ENCODE measurements at places on chromosomes 2 and 18.
A peak's percentile ranks its signal among the peaks of the same experiment; 100 is the strongest.

DNA sequence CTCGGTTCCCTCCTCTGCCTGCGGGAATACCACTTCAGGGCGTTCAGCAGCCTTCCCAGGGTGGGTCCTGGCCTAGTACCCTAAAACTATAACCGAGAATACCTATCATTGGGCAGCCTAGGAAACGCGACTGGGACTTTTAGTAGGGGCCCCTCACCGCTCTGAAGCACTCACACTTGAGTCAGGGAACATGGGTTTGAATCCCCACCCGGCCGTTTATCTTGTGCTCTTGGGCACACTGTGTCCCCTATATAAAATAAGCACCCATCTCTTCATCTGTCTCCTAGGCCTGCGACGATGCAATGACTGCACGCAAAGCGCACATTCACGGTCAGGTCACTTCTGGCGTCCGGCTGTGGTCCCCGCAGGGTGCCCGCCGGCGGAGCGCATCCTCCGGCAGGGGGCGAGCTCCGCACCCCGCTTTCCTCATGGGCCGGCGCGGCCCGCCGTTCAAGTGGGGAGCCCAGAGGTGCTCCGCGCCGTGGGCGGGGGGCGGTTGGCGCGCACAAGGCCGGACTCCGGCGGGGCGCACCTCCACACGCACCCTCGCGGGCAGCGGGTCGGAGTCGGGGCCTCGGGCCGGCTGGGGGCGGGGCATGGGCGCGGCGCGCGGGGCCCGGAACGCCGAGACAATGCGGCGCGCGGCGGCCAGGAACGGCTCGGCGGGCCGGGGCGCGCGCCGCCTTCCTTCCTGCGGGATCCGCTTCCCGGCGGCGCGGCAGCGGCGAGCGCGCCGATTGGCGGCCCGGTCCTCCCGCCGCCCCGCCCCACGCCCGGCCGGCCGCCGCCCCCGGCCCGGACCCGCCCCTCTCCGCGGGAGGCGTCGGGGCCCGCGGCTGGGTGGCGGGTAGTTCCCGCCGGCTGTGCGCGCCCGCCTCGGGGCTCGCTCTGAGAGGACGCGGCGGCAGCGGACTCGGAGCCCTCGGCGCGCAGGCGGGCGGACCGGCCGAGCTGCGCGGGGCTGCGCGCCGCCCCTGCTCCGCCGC lies at the start of gene ASAP2:
TSS of gene ASAP2 (plus strand) at position 850 of the 986 bp plus-strand sequence. CDS start 293 bp downstream, outside the sequence.
- no peak for DNase-seq

- no peak for DNase-seq
Measured at GRCh38 chr2:149832324-149832723, 244.7 kb upstream of the MMADHC start.

GRCh38 chr18:37567994-37568359 lies 2.4 kb upstream of the CELF4 start:
- DNase-seq: no peak

DNA sequence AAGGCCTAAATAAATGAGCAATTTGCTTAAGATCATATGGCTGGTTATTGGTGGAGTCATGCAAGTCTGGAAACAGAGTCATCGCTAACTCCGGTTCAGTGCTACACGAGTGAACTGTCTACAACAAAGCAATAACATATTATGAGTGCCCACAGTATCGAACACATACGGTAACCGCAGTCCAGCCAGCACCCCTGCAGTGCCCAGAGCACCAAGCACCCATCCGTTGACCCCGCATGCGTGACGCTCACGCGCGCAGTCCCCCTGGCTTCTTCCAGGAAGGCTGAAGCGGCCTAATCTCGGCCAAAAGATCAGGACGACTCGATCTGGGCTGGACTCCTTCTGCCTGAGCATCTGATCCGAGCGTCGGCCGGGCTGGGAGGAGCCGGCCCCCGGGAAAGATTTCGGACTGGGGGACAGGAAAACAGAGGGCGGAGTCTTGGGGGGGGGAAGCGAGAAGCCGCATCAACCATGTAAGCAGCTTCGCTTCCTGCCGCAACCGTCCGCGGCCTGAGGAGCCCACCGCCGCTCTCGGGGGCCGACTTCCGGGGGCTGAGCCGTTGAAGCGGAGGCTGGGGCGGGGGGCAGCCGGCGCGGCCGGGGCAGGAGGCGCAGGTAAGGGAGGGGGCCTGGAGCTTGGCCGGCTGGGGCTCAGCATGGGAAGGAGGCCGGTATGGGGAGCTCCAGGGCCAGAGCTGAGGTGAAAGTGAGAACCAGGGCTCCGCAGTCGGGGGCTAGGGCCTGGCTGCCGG lies at the start of gene PIKFYVE:
TSS of gene PIKFYVE (plus strand) at position 455 of the 752 bp plus-strand sequence. CDS start 5,265 bp downstream, outside the sequence.
- peak; percentile 69 for DNase-seq

GRCh38 chr2:28166956-28167355 lies 225.7 kb upstream of the FOSL2 start:
- DNase-seq: no peak

DNA sequence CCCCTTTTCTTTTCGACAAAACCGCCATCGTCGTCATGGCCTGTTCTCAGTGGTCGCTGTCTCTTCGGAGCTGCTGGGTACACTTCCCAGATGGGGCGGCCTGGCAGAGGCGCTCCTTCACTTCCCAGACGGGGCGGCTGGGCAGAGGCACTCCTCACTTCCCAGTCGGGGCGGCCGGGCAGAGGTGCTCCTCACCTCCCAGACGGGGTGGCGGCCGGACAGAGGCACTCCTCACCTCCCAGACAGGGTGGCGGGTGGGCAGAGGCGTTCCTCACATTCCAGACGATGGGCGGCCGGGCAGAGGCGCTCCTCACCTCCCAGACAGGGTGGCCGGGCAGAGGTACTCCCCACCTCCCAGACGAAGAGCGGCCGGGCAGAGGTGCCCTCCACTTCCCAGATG lies 138.9 kb downstream of the DTNB start:
- no peak for DNase-seq

- no peak for DNase-seq
Measured at GRCh38 chr18:3458378-3458777, 8.4 kb downstream of the TGIF1 start.

GRCh38 chr2:53913721-53914120 lies 54.0 kb upstream of the GPR75 start:
- DNase-seq: no peak

Measured in stimulated activated CD4-positive, alpha-beta T cell treated with anti-CD3 and anti-CD28 coated beads, Interleukin-15, amount 100 ng/mL, for 1 hour (primary cell).